Motor neuron (in vitro differentiated cells): ENCODE measurements at places on chromosomes 13 and 19. TPM values are rescaled to one million over a fixed set of nuclear protein-coding genes. Genes with fewer than 3 reads are reported as not detected.

DNA sequence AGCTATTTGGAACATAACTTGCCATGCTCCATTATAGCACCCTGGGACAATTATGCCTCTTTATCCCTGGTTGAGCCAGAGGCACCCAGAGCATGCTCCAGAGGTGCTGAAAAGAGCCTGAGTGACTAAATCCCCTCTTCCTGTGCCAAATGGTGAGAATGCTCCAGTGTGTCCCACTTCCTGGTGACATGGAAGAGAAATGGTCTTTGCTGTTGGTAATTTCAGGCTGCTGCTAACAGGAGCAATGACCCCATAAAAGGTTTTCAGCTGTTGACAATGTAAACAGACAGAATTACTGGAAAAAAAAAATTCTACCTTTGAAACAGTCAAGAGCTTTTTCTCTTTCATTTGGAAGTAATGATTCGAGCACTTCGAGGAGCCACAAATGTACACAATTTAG lies 341.8 kb downstream of the FGF9 start:
- ATAC-seq = no peak

DNA sequence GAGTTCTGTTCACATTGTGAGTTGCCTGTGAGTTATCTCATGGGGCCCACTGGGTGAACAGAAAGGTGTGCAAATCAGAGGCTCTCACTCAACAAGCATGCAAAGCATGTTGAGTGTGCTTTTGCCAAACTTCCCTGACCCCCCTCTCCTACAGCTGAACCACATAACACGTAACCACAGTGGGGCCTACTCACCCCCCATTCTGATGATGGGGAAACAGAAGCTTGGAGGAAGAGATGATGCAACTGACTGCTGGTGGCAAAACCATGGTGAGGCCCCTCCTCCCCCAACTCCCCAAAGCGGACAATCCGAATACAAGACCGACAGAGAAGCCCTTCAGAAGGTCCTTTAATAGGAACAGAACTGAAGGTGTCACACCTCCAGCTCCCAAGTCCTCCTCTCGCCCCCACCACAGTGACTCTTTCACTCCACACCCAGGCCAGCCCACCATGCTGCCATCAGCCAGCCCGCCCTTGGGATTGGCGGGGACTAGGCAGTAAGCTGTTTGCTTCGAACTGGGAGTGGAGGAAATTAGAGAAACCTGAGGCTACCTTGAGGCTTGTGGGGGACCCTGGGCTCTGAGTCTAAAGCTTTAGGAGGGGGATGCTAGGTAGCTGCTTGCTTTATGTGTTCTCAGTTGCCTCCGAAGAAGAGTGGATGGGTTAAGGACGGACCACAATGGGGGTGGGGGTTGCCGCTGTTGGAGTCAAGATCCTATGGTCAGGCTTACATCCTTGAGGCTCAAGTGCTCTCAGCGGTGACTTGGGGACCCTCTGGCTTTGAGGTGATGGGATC lies 3.8 kb downstream of the ZNF784 start:
- ATAC-seq = no peak

DNA sequence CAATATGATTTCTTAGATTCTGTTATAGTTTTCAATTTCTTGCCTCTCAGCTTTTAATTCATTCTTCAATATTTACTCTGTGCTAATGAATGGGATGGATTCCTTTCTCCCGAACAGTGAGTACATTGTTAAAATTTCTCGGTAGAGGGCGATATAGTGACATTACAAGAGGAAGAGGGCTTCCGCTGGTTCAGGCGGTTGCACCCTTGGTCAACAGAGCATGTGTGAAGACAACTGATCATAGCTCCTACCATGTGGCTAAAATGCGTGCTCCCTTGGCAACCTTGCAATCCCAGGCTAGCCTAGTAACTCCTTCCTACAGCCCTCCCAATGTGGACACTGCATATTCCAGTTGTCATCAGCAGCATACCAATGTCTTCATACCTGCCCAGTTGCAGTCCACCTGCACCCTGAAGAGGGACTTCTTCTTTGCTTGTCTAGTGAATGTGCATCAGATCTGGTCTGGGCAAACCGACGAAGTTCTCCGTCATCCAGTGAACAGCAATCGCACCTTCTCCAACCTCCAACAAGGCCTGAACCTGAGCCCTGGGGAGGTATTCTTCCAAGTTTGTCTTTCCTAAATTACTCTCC lies 653.0 kb upstream of the GPC6 start:
- no peak for ATAC-seq

DNA sequence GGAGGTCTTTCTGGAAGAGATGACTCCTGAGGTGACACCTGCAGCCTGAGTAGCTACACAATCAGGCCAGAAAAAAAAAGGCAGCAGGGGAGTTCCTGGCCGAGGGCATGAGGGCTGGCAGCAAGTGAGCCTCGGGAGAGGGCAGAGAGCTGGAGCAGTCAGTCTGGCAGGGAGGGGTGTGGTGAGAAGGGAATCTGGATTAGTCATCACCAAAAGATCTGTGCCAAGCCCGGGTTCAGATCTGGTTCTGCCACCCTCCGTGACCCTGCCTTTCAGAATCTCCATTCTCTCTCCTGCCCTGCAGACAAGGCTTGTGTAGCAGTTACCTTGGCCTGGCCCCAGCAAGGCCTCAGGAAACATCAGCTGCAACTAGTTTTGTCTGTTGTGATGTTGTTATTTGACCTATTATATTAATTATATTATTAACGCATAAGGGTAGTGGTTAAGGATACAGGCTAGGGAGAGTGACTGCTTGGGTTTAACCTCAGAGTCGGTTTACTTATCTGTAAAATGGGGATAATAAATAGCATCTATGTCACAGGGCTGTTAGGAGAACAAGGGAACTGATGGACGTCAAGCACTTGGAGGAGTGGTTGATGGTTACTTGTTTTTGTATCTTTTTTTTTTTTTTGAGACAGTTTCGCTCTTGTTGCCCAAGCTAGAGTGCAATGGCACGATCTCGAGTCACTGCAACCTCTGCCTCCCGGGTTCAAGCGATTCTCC lies 2.7 kb upstream of the CAPNS1 start:
- no peak for ATAC-seq

- no peak for ATAC-seq
Measured at GRCh38 chr19:39141929-39142328, 16.3 kb downstream of the PAK4 start.

- ATAC-seq = peak; percentile 6
Measured at GRCh38 chr13:113489549-113490495, 689 bp downstream of the DCUN1D2 start.

DNA sequence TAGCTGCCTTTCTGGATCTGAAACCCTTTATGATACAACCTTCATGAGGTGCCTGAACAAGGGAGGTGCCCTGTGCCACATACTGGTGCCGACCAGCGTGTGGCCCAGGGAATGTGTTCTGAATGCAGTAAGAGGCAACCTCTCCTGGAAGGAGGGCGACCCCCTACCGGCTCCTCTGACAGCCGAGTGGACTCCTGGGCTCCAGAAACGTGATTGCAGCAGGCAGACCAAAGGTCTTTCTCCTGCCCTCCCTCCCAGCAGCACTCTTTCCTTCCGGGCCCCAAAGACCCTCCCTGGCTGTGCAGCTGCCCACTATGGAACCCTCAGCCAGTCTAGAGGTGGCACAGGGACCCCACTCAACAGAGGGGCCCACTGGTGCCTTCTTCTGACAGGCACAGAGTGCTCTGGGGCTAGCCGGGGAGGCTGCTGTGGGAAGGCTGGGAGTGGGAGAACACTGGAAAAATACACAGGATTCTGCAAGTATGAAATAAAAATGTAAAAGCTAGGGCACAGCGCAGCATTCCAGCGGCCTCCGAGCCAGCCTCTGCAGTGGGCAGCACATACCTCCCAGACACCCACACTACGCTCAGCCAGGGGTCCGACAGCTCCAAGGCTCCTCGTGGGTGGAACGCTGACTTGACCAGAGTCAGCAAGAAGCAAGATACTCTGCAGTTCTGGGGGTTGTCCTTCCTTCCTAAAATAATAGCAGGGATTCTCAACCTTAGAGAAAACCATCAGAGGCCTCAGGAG lies 14.9 kb downstream of the SH3GL1 start:
- no peak for ATAC-seq

GRCh38 chr13:48626077-48626449 lies 27.7 kb upstream of the CYSLTR2 start:
- ATAC-seq = no peak

GRCh38 chr19:42080764-42081375 lies 4.9 kb downstream of the ZNF574 start:
- ATAC-seq = no peak

GRCh38 chr13:43664700-43665191 lies 122.0 kb downstream of the ENOX1 start:
- peak; percentile 93 for ATAC-seq

The CPB2 gene
- 0.11 and 0.31 TPM in 2 replicates for total RNA-seq

The CPAMD8 gene
- total RNA-seq = 6.0 and 6.5 TPM in 2 replicates
